ENCODE measurements at places on chromosomes 6 and 20.
A peak's percentile ranks its signal among the peaks of the same experiment; 100 is the strongest.

GRCh38 chr20:5181958-5182357 is 55.1 kb downstream of the CDS2 start:
- DNase-seq: no peak

GRCh38 chr6:126170978-126171382 is 168.9 kb upstream of the CENPW start:
- peak; percentile 18 for DNase-seq

DNA sequence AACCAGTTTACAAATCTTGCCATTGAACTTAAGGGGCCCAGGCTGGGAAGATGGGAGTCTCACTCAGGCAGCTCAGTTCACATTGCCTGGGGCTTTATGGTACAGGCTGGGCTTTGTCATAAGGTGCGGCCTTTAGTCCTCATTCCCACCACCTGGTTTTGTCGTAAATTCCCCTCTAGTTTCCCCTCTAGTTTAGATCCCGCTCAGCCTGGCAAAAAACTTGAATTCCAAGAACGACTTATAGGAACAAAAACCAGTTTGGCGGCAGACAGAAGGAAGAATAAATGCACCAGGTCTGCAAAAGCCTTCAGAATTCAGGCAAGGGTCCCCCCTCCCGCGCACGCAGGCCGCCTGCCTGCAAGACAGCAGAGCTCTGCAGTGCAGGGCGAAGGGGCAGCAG is 4.1 kb downstream of the BMP7 start:
- no peak for DNase-seq

DNA sequence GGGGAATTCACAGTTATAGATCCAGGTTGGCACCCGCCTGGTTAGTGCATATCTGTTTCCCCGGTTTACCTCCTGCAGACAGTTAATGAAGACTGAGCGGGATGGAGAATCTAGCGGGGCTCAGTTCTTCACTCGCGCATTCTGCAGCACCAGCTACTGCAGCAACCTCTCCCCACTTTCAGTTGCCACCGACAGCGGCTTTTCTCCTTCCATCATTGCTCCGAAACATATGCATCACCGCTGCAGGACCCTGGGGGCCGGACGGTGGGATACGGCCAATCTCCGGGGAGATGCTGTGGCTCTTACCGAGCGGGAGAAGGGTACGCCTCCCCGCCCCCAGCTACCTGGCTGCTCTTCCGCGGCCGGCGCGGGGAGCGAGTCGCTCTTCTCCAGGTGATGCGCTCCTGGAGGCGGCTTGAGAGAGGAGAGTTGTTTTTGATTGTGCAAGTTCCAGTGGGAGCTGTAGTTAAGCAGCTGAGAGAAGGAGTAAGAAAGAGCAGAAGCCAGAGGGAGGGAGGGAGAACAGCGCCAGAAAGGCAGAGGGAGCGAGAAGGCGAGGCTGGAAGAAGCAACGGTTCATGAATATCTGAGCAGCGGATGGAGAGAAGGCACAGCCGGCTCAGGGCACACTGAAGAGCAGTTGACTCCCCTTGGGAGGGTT is at the start of gene SGK1:
Gene SGK1 (minus strand): TSS at position 642 of the 661 bp plus-strand sequence. CDS start 652 bp downstream, outside the sequence.
- no peak for DNase-seq

GRCh38 chr20:58482416-58482815 is 32.8 kb downstream of the APCDD1L start:
- DNase-seq: no peak

GRCh38 chr6:145809785-145810184 is 4.8 kb downstream of the FBXO30 start:
- no peak for DNase-seq

GRCh38 chr6:105982761-105983540 is 103.2 kb upstream of the PRDM1 start:
- DNase-seq: no peak

DNA sequence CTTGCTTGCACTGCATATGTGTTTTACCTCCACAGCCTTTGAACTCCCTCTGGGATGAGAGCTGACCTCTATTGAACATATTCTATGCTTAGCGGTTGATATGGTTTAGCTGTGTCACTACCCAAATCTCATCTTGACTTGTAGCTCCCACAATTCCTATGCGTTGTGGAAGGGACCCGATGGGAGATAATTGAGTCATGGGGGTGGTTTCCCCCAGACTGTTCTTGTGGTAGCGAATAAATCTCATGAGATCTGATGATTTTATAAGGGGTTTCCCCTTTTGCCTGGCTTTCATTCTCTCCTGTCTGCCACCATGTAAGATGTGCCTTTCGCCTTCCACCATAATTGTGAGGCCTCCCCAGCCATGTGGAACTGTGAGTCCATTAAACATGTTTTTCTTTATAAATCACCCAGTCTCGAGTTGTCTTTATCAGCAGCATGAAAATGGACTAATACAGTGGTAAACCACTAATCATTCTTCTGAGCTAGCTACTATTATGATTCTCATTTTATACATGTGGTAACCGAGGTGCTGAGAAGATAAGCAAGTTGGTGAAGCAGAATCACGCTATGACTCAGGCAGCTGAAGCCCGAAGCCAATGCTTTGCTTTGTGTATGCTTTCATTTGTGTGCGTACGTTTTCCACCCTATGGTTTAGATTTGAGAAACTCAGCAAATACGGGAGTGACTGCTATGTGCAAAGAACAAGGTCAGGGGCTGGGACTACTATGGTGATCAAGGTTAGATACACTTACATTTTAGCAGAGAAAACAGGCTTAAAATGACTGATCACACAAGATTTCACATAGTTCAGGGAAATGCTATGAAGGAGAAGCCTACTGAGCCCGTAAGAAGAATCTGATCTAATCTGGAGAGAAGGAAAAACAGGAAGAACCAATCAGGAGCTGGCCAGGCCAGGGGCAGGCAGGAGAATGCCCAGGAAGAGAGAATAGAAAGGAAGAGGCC is 363.5 kb downstream of the ESR1 start:
- DNase-seq: peak; percentile 36

- DNase-seq: no peak
These were observed 221.0 kb downstream of the SYNDIG1 start for GRCh38 chr20:24690408-24690807.

DNA sequence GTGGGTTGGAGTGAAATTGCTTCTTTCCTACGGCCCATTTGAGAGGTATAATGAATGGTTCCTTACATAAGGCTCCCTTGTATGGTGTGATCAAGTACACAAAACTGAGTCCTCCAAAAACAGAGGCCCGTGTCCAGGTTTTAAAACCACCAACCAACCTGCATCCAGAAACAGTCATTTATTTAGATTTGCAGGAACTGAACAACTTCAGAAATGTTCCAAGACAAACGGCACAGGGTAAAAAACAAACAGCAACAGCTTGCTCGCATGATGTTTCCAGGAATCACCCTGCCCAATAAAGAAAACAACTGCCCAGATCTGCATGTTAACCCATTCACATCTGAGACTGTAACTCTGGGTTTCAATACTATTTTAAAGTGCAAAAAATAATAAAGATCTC is 40.2 kb upstream of the TRAM2 start:
- DNase-seq: no peak

GRCh38 chr6:144219056-144219685 is 66.0 kb upstream of the UTRN start:
- no peak for DNase-seq

DNA sequence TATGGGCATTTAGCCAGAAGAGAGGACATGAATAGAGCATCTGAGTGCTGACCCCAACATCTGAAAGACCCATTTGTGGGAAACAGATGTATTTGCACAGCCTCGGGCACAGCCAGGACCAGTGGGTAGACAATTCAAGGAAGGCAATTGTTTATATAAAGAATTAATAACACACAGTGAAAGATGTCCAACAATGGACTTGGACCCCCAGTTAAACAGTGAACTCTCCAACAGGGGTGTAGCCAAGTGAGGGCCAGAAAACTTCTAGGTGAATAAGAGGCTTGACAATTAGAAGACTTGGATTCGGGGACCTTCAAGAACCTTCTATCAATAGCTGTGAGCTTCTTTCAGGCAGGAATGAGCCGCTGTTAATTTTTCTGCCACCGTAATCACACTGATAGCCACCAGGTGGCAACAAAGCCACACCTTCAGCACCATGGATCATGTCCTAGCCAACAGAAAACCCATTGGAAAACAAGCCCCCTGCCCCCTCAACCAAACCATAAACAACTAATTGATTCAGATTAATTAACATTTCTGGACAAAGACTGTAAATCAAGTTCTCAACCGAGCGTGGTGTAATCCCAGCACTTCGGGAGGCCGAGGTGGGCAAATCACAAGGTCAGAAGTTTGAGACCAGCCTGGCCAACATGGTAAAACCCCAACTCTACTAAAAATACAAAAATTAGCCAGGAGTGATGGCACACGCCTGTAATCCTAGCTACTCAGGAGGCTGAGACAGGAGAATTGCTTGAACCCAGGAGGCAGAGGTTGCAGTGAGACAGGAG is 8.8 kb upstream of the SRSF6 start:
- DNase-seq: no peak

DNA sequence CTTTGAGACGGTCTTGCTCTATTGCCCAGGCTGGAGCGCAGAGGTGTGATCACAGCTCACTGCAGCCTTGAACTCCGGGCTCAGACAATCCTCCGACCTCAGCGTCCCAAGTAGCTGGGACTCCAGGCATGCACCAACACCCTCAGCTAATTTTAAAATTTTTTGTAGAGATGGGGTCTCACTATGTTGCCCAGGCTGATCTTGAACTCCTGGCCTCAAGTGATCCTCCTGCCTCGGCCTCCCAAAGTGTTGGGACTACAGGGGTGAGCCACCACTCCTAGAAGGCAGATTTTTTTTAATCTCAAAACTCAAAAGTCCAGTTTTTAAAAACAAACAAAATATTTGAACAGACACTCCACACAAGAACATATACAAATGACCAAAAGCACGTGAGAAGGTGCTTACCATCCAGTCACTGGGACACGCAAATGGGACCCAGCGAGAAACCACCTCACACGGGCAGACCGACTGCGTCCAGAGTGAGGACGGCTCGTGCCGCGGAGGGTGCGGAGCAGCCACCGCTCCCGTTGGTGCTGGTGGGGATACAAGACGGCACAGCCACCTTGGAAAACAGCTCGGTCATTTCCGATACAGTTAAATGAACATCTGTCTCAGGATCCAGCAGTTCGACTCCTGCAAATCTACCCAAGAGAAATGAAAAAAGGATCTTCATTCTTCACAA is 8.5 kb upstream of the HELZ2 start:
- DNase-seq: no peak

- DNase-seq: no peak
These were observed 40.9 kb downstream of the RNF182 start for GRCh38 chr6:13965582-13966127.

DNA sequence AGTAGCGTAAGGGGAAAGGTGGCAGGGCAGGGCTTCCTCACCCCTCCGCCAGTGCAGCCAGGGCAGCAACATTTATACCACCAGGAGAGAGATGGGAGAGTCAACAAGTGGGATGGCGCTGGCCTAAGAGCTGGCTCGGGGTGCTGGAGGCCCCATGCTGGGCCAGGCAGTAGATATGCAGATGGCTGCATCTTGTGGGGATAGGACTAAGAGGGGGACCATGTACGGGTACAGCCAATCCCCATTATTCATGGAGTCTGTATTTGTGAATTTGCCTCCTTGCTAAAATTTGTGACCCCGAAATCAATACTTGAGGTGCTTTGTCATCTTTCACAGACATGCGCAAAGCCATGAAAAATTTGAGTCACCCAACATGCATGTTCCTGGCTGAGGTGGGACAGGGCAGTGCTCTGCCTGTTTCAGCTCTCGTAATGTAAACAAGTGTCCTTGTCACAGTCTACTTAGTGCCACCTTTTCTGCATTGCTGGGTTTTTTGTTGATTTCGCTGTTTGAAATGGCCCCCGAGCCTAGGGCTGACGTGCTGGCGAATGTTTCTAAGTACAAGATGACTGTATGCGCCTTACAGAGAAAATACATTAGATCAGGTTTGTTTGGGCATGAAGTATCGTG is 27.5 kb upstream of the TAF8 start:
- no peak for DNase-seq

GRCh38 chr6:51865996-51866395 is 221.4 kb downstream of the PKHD1 start:
- DNase-seq: no peak

GRCh38 chr6:152380993-152381898 is 255.9 kb downstream of the SYNE1 start:
- no peak for DNase-seq

DNA sequence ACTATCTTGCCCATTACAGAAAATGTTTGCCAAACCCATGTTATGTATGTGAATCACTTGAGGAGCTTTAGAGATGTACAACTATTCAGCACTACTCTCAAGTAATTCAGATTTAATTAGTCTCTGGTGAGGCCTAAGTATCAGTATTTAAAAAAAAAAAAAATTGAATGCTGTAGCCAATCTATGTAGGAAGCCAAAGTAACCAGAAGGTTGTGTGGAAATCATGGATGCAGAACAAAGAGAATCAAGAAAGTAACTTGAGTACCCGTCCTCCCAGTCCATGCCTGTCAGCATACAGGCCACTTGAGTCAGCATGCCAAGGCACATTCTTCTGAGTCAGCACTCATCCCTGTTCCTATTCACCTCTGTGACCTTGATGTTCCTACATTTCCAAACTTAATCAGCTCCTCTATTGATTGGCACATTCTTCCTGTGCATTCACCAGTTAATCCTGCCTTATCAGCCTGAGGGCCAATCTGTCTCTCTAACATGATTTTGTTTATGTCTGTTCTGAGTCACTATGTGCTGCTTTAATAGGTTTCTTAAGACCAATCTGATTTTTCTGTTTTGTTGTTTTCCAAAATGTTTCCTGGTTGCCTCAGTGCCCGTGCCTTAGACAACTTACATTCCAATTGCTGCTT is 165.6 kb downstream of the KCNQ5 start:
- DNase-seq: no peak

DNA sequence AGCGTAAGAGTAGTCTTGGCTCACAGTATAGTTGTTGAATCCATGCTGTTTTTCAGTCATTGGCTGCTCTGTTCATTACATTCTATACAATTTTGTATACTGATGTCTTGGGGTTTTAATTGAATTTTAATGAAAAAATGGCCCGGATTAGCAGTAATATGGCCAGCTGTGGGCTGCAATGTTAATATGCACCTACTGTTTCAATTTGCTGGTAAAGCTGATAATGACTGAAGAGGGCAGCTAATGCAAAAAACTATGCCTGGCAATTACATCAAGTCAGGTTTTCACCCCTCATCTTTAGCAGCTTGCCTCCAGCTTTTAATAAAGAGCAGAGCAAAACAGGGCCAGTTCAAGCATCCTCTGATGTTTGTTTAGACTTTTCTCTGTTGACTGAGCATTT is 394.5 kb downstream of the PLCB1 start:
- DNase-seq: no peak

DNA sequence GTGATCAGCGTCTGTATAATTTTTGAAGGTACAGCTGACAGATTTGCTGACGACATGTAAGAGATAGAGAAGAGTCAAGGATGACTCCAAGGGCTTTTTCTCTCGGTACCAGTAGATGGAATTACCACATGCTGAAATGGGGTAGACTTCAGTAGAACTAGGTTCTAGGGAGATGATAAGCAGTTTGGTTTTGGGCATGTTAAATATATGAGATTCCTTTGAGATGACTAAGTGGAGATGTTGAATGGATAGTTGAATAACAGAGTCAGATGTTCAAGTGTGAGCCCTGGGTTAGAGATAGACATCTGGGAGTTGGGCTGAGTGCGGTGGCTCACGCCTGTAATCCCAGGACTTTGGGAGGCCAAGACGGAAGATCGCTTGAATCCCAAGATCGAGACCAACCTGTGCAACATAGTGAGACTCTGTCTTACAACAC is 50.0 kb downstream of the PHF20 start:
- DNase-seq: no peak

- no peak for DNase-seq
These were observed 270.4 kb upstream of the NRSN1 start for GRCh38 chr6:23855497-23856116.

Measured in stimulated activated CD4-positive, alpha-beta T cell treated with anti-CD3 and anti-CD28 coated beads, Interleukin-4, amount 100 ng/mL, for 48 hours (primary cell).